ENCODE measurements at places on chromosomes 6 and 20.

DNA sequence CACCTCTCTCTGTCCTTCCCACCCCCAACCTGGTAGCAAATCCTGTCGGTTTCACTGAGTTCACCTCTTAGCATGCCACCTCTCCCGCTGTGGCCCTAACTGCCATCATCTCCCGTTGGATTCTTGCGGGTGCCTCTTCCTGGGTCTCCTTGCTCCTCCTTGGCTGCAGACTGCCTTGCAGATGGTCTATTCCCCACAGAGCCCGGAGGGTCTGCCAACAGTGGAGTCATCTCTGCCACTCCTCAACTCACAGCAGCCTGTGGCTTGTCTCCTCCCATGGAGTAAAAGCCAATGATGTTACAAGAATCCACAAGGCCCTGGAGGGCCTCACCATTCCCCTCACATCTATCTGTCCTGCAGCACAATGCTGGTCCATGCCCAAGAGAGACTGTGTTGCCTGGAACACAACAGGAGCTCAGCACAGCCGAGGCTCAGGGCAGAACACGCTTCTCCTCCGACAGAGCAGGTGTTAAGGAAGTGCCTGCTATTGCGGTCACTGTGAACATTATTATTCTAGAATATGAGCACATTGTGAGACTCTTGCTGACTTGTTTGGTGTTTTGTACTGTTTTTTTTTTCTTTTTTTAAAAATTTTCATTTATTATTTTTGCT is 241.8 kb upstream of the SULF2 start:
- no peak for DNase-seq

- DNase-seq, result no peak
Observed at GRCh38 chr6:91299544-91300491, 712.9 kb upstream of the MAP3K7 start.

- no peak for DNase-seq
Observed at GRCh38 chr6:10386756-10387654, 27.9 kb downstream of the TFAP2A start.

DNA sequence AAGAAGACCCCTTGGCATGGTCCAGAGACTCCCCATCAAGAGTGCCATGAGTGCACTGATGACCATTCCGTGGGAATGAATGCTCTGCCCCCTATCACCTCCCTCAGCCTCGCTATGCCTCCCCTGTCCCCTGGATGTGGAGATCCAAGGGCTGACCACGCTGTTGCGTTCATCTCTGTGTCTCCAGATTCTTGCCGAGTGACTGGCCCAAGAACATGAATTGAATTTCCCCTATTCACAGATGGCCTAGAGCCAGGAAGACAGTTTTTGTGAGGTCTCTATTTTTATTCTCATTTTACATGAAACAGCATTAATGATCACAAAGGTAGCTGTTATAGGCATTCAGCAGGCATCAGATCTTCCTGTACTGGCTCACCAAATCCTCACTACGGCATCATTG is 33.6 kb downstream of the MAFB start:
- DNase-seq, result no peak

DNA sequence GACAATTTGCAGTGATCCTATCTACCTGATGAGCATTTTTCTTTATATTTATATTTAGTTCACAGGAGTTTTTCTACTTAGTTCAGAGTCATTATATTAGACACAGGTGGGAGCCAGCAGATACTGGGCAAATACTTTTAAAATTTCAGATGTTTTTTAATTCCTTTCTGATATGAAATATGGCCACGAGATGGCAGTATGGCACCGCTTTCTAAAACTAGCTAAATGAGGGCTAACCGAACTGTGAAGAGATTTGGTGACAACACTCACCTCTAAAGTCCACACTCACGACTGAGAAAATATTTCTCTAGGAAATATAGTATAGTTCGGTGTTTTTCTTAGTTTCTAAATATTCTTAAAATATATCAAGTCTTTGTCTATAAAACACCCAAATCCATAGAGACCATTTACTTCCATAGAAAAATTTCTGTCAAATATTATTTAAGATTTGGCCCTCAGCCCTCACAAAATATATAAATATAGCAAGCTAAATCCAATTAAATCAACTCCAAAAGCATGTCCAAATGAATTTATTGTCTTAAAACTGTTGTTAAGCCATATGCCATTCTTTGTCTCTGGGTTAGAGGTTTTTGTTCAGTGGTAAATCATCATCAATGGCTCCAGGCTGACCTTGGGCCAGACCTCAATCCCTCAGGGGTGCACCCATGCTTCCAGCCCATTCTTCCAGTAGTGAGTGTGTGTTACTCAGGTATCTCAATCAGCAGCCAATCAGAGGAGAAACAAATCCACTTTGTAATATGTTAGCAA is 63.6 kb downstream of the HUS1B start:
- DNase-seq, result peak; percentile 47

GRCh38 chr20:48845721-48846306 is 18.0 kb upstream of the PREX1 start:
- DNase-seq, result no peak

GRCh38 chr6:31171931-31172905 is 1.7 kb upstream of the POU5F1 start:
- no peak for DNase-seq

DNA sequence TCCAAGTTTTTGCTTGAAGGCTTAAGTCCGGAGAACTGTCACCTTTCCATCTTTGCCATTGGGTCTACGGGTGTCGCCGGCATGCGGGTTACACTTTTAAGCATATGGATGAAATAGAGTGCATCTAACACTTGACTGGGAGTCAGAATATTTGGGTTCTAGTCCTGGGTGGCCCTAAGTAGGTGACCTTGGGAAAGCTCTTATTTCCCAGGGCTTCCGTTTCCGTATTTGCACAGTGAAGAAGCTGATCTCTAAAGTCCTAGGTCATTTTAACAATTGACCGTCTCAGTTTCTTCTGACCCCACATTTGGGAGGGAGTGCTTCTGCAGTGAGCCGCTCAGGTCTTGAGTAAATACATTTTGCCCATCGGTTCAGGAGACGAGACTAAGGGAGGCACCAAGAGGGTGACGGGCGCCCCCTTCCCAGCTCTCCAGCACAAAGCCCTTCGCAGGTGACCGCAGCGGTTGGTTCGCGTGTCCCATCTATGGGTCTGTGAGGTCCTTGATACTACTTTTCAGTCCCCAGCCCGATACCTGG is 651 bp upstream of the BLTP3A start:
- DNase-seq, result peak; percentile 19

DNA sequence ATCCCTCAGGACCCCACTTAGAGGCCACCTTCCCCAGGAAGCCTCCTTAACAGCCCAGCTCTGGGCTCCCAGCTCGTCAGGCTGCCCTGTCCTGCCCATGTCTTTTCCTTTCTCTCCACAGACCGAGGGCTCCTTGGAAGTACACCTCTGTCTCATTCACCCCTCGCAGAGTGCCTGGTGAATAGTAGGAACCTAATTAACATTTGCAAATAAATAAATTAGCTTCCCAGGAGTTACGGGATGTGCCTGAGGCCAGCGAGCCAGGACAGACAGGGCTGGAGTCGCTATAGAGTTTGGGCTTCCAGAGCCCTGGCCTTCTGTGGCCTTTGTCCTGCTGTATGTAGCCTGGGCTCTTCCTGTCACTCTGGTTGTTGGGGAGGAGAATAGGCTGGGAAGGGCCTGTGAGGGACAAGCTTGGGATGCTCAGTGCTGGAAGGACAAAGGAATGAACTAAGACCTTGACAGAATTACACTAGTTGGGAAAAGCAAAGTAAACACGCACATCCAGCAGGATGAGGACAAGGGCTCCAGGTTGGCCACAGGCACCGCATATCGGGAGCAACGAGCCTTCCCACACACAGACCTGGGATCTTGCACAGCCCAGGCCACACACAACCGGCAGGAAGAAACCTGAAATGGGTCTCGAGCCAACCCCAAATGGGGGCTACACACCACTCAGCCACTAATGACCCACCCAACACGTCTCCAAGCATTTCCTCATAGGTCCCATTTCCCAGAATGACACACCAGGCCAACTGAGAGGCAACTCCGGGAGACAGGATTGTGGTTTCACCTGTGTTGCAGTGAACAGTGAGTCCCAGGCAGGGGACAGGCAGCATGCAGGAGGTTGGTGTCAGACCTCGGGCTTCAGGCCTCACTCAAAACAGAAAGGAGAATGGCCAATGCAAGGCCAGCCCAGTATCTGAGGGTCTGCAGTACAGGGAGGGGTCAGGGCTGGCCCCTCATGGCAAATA is 9.7 kb downstream of the MAP1LC3A start:
- no peak for DNase-seq

DNA sequence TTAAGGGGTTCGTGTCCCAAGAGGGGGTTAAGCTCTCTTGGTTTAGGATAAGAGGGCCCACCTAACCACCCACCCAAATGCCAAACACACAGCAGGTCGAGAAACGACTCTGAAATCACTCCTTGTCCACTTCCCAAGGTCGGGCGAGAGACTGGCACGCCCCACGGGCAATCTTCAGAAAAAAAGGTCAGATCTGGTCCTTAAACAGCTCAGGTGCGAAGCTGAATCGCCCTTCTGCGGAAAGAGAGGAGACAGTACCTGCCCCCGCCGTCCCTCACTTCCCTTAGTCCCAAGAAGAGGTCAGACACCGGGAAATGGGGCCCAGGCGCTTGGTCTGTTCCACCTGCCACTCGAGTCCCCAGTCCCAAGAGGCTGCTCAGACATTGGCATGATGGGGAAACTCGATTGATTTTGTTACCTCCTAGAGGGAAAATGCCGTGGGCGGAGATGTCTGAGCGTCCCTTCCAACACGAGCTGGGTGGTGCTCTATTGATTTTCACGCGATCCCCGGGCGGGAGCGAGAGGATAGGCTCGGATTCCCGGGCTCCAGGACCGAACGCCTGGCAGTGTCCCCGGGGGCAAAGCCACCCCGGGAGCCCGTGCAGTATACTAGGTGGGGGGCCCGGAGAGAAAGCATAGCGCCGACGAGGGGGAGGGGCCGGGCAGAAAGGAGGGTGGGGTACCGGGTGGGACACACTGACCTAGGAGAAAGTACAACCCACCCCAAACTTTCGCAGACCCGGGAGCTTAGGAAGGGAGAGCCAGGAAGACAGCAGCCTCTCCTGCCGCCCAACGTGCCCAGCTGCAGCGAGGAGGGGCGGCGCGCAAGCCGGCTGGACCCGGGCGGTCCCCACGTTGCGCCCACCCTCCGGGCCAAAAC is 1.1 kb upstream of the SAMD5 start:
- DNase-seq, result no peak

DNA sequence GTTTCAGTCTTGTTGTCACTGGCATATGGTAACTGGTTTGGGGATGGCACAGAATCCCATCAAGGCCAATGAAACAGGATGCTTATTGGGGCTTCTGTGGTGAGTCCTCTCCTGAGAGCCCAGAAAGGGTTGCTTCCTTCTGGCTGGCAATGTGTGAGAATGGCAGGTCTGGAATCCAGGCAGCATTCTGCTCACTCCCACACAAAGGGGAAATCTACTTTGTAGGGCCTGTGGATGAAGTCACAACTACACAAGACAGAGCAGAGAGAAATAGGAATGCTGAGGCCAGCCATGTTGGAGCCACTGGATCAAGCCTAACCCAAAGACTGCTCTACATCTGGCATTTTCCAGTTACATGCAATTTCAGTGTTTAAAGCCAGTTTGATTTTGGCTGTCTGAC is 15.7 kb downstream of the PLAGL2 start:
- no peak for DNase-seq

DNA sequence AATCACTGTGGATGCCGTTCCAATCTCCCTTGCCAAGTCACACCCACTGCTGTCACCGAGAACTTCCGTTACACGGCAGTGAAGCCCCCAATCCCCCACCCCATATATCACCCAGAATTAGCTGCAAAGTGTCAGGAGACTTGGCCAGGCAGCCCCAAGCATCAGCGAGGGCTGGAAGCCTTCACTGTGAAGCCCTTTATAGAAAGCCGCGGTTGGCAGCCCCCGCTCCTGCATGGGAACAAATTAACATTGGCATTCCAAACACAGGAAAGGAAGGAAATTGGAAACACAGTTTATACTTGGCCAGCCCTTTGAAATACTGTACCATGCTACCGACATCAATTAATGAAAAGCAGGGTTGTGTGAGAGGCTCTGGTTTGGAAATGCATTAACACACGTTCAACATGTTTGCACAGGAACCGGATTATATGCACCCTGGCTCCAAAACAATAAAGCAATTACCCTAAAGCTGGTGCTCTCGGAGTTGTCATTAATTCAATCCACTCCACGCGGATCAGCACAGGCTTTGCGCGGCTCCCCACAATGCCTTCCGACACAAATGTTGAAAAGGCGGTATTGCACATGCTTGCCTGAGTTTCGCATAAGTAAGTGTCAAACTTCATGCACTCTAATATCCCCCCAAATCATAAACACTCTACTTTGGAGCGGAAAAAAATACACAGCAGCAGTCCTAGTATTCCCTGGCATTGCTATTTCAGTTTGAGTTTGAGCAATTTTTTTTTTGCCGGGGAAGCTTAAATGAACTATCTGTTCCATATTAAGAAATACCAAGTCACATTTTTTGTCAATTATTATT is 7.1 kb downstream of the BMP7 start:
- DNase-seq, result no peak

DNA sequence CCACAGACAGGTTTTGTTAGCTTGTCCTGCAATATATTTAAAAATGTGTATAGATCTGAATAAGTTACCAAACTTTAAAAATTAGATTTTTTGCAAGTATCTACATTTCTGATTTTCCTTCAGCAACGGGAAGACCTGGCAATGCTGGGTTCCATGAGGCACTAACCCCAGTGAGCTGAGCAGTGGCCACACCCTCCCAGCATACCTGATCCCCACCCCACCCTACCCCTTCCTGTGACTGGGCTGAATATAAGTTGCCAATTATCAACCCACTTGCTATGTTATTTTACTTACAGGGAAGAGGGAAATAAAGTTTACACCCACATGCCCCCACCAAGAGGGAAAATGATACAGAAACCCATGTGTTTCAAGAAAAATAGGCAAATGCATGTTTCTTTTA is 70.3 kb upstream of the RALGAPA2 start:
- no peak for DNase-seq

GRCh38 chr6:31083742-31084354 is 28.5 kb downstream of the C6orf15 start:
- no peak for DNase-seq

DNA sequence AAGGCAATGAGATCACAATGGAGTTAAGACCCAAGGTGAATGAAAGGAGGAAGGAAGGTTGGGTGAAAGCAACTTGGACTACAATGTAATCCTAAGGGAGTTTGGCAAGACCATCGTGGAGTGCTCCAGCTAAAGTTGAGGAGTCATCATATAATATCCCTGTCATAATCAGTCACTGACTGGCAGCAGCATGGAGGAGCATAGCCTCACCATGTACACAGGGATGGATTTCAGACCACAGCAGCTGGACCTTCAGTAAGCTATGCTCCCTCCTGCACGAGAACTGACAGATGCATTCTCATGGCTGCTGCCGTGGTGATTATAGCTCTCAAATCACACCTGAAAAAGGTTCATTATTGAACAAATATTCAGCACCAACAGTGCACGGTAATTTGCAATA is 43.0 kb downstream of the GOPC start:
- DNase-seq, result no peak

DNA sequence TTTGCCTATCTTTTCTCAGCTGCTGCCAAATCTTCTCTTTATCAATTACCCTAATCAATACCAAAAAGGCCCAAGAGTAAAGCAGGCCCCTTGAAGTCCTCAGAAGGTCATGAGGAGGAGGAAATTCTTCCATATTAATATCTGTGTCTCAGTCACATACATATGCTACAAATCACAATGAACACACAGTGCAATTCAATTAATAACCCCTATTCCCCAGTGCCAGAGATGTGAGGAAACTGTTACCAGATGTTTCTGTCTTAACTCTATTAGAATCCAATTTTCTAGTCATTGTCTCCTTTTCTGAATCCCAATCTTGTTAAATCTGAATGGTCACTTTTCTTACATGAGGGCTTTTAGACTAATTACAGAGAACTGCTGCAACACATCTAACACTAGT is 45.9 kb upstream of the SLC2A12 start:
- DNase-seq, result no peak

Measured in stimulated activated CD8-positive, alpha-beta memory T cell treated with anti-CD3 and anti-CD28 coated beads, Interleukin-4, amount 100 ng/mL, for 1 hour (primary cell).